ENCODE measurements at places on chromosomes 12 and 14.

DNA sequence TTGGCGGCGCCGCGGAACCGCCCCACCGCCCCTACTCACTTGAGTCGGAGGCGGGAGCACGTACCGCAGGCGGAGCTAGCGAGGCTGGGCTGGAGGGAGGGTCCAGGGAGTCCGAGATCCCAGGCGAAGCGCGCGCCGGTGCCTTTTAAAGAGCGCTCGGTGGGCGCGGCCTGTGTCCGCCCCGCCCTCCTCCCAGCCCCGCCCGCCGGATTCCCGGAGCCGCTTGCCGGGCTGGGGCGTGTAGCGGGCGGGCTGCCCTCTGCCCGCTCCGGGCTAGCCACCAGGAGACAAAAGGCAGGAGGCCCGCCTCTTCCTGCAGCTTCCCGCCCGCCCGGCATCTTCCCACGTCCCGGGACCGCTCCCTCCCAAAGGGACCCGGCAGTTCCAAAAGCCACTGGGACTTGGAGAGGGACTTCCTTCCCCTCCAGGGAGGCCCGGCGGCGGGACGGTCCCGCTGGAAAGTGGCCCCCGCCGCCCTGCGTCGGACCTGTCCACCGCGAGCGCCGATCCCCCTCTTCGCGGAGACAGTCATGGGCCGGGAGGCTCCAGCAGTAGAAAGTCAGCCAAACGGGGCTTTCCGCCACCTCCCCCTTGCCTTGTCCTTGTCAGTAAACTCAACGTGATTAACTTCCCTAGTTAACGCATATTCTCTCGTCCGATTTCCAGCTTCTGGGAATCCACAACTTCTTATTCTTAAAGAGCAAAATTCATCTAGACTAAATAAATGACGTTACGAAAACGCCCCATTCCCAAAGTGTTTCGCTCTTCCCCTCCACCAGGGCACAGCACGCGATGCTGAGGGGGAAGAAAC, at the start of gene CSRP2:
Gene CSRP2, minus strand, starts transcription at position 121 of the 811 bp plus-strand sequence. CDS start 12,759 bp downstream, outside the sequence.
- peak; percentile 40 for DNase-seq

- DNase-seq, result no peak
Observed at GRCh38 chr12:49968471-49968870, 4.3 kb upstream of the AQP6 start.

DNA sequence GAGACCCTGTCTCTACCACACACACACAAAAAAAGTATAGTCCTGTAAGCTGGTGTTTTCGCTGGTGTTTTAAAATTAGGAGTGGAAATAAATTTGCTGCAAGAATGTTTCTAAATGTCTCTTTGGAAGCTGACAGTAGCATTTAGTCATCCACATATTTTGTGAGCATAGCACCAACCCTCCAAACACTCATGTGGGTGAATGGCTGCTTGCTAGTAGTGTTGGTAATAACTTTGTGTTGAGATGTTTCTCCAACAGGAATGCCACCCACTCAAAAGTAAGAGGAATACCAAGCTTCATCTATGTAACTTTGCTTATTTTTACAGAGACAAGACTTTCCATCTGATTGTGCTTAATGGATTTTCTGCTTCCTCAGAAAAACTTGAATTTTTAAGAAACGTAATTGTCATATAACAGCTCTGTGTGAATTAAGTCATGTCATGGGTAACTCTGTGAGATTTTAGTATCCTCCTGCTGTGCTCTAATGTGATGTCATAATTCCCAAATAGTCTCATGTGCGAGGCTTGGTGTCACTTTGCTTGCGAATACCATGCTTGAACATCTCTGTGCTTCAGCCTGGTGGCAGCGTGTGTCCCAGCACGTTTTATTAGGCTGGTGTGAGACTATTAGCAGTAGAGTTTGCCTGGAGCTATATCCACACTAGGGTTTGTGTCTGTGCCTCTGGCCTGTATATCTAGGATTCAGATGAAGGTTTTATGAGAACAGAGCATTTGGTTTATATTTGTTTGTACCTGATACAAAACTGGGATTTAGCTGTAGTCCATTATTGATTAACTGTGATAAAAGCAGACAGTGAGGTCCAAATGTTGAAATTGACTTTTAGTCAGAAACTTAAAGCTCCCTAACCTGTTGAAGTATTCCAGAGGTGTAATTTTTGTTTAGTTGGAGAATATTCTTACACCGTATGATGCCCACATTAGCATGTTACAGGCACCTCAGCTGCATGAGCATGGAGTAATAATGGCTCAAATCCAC, 80.5 kb downstream of the FBXW8 start:
- no peak for DNase-seq

GRCh38 chr12:254039-254438, 8.6 kb downstream of the SLC6A13 start:
- no peak for DNase-seq

DNA sequence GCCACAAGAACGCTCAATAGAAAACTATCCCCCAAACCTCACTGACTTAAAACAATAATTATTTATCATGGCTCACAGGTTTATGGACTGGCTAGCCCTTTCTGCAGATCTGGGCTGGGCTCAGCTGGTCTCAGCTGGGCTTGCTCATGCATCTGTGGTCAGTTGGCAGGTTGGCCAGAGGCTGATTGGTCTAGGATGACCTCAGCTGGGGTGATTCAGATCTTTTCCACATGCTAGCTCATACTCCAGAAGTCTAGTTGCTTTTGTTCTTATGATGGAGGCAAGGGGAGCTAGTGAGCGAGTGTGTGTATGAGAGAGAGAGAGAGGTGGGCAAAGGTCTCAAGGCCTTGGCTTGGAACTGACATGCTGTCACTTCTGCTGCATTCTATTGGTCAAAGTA, 181.2 kb upstream of the NRXN3 start:
- no peak for DNase-seq

DNA sequence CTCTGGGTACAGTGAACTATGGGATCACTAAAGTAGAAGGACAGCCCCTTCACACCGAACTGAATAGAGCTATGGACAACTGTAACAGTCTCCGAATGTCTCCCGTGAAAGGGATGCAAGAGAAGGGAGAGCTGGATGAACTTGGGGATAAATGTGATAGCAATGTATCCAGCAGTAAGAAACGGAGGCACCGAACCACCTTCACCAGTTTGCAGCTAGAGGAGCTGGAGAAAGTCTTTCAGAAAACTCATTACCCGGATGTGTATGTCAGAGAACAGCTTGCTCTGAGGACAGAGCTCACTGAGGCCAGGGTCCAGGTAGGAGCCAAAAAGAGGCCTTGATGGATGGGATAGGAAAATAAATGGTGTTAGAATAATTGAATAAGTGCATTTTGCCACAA, 3.5 kb downstream of the ALX1 start:
- no peak for DNase-seq

DNA sequence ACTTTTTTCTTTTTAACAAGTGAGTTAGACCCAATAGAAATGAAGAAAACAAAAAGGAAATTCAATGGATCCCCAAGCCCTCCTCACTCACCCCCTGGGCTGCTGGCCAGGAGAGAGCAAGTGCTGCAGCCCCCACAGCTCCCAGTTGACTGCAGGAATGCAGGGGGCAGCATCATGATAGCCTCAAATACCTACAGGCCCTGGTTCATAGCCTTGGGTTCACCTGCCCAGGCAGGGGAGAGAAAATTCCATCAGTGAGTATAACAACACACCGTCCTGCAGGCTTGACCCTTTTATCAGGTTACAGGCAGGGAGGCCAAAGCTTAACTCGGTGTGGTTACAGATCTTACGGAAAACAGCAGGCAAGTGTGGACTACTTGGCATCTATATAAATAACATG, 76.3 kb downstream of the PHLDA1 start:
- DNase-seq, result no peak

- no peak for DNase-seq
Observed at GRCh38 chr14:91689608-91690007, 42.3 kb downstream of the CATSPERB start.

- DNase-seq, result no peak
Observed at GRCh38 chr14:67524634-67524963, 8.5 kb upstream of the PLEKHH1 start.

- no peak for DNase-seq
Observed at GRCh38 chr14:31090883-31091764, 64.9 kb upstream of the STRN3 start.

DNA sequence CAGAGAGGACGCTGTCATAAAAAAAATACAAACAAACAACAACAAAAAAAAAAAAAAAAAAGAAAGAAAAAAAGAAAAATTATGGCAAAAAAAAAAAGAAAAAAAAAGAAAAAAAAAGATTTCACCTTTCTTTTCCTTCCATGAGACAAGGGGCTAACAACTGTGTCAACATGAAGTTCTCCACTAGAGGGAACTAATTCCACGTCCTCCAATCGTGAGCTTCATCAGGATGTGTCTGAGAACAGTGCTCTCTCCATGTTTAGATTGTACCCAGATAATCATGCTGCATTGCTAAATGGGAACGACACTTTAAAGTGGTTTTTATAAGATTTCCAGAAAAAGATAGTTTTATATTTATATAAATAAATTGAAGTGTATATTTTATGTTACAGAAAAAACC, 96.2 kb upstream of the PTPRB start:
- DNase-seq, result no peak

- DNase-seq, result no peak
Observed at GRCh38 chr12:90174198-90174510, 465.5 kb upstream of the ATP2B1 start.

- DNase-seq, result no peak
Observed at GRCh38 chr12:124398578-124399227, 103.8 kb downstream of the RFLNA start.

GRCh38 chr12:162467-163307, 51.3 kb downstream of the SLC6A12 start:
- no peak for DNase-seq

DNA sequence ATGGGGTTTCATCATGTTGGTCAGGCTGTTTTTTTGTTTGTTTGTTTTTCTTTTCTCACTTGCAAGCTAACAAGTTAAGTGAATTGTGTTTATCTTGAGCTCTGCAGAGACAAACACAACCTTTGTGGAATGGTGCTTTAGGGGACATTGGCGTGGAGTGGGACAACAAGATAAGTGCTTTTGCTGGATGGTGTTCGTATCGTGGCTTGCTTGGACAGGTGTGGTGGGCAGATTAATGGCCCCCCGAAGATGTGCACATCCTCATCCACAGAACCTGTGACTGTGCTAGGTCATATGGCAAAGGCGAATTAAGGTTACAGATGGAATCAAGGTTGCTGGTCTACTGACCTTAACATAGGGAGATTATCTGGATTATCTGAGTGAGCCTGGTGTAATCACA, 7.0 kb downstream of the MLXIP start:
- DNase-seq, result no peak

DNA sequence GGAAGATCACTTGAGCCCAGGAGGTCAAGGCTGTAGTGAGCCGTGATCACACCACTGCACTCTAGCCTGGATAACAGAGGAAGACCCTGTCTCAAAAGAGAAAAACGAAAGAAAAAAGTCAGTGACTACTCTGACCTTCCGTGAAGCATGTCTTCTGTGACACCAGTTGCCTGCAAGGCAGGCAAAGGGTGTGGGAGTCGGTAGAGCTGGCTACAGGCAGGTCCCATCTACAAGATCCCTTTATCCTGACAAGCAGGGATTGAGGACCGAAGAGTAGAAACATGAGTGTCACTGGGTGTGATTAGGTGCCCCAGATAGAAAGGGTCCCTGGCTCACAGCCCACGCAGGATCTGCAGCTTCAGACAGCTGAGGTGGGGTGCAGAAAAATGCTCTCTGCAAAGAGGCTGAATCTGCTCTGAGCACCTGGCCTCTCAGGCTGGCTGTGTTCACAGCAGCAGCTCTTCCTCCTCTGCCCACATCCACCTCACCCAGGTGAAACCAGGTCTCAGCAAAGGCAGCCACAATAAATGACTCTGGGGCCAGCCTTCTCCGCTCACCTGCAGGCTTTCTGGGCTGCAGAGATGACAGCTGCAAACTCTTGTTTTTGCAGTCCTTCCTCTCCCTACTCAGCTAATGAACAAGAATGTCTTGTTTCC, 28.6 kb upstream of the HSP90B1 start:
- DNase-seq, result peak; percentile 15

DNA sequence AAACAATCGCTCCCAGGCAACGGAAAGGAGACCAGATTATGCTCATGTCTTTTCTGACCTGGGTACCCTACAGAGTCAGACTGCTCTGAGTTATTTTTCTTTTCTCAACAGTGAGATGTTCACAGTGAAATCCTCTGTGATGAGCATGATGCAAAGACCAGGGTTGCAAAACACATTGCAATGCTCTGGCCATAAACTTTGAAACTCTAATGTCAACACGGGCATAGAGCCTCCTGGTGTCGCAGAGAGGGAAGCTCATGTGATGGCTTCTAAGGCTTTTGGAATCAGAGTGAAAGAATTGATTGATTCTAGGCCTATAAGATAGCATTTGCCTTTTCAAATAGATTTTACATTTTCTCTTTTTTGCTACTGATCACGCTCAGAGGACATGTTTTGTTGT, 193.4 kb downstream of the RASSF9 start:
- no peak for DNase-seq

- no peak for DNase-seq
Observed at GRCh38 chr12:65918021-65918420, 93.7 kb downstream of the HMGA2 start.

- peak; percentile 69 for DNase-seq
Observed at GRCh38 chr14:100067971-100068959, 3.0 kb downstream of the EVL start.

DNA sequence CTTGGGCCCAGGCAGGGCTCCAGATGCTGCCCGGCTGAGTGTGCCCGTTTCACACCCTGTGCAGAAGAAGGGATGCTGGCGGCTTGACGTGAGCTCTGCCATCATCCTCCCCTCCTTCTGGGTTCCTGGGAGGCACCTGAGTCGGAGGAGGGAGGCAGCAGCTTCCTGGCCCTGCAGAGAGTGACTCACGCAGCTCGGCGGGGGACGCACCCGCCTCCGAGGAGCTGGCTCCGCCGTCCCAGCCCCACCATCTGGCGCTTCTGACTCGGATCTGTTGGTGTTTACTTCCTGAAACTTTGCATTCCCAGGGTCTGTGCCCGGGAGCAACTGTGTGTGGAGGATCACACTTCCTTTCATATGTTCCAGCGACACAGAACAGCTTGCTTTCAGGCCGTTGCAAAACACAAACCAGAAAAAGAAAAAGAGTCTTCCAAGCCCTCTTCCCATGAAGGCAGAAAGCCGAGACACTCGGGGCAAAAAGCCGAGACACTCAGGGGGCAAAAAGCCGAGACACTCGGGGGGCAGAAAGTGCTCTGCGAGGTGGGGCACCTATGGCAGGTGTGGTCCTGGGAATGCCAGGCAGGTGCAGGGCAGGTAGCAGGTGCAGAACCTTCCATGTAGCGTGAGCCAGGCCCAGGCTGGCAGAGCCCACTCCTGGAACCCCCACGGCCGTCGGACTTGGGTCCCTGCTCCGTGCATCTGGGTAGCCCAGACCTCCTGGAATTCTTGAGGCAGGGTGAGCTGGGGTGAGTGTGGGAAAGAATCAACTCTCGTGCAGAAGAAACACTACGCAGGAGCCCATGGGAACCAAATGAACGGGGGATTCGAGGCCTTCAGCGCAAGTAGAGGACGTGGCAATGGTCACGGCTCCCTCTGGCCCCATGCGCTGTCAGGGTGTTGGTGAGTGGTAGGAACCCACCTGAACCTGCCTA, 27.6 kb upstream of the GALNT9 start:
- DNase-seq, result no peak

- DNase-seq, result no peak
Observed at GRCh38 chr12:46124132-46124847, 133.9 kb upstream of the SCAF11 start.
